Kidney epithelial cell (primary cell): ENCODE measurements at places on chromosomes 5 and 9. TPM values are rescaled to one million over a fixed set of nuclear protein-coding genes. Genes with fewer than 3 reads are reported as not detected.

Gene MYMK
- total RNA-seq: not detected in 2 replicates

Gene EGFLAM
- total RNA-seq: 2.0 and 3.5 TPM in 2 replicates

Gene CDKN2B-AS1
- total RNA-seq: 0.04 and 0.14 TPM in 2 replicates

Gene CDX1
- total RNA-seq: 0.33 and 0.48 TPM in 2 replicates

Gene NR4A3
- 0.41 and 0.50 TPM in 2 replicates for total RNA-seq

Gene PLCXD3
- 0.48 and 0.84 TPM in 2 replicates for total RNA-seq

Gene SPINK7
- total RNA-seq: not detected in 2 replicates

Gene CCDC192
- total RNA-seq: not detected in 2 replicates

Gene CDC20B
- 0.27 TPM in 1 of 2 replicates, not detected in the other for total RNA-seq

Gene C6
- not detected in 2 replicates for total RNA-seq

Gene TLX3
- total RNA-seq: 0.14 and 0.58 TPM in 2 replicates

Gene FKTN
- total RNA-seq: 16.9 and 39.7 TPM in 2 replicates

Gene LCN12
- 1.2 TPM in 1 of 2 replicates, not detected in the other for total RNA-seq

Gene TSSK1B
- 0.38 TPM in 1 of 2 replicates, not detected in the other for total RNA-seq
